ENCODE measurements at places on chromosomes 1 and 21.
A peak's percentile ranks its signal among the peaks of the same experiment; 100 is the strongest.

DNA sequence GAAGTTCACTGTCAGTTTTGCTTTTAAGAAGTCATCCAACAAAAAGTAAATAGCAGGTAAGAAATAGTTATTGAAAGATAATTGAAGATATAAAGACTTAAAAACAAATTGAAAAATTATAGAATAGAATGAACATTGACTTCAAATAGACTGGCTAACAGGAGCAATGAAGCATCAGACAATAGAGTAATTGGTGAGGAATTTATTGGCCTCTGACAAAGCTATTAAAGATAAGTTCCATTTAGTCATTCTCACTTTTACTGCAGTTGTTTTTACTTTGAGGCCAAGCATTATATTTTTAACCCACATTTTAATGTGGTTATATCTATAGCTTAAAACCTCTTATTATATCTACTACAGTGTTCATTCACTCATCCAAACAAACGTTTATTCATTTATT, 228.8 kb upstream of the ADGRL2 start:
- H3K4me3 ChIP-seq: no peak overlapping the region
- no peak overlapping the region for H3K27ac ChIP-seq
- no peaks in the 10 kb centered on the region for H3K36me3 ChIP-seq
- no peaks in the 10 kb centered on the region for H3K27me3 ChIP-seq
- no peak for DNase-seq

- H3K36me3 ChIP-seq: peaks cover 13% of the 10 kb centered on the region
- no peak overlapping the region for H3K4me3 ChIP-seq
- DNase-seq: peak; percentile 27
- H3K27me3 ChIP-seq: no peaks in the 10 kb centered on the region
Observed at GRCh38 chr1:205791568-205792180, 16.4 kb upstream of the RAB29 start.

- no peak overlapping the region for H3K4me3 ChIP-seq
- no peaks in the 10 kb centered on the region for H3K36me3 ChIP-seq
- no peaks in the 10 kb centered on the region for H3K4me1 ChIP-seq
Observed at GRCh38 chr21:40408561-40408960, 438.4 kb downstream of the DSCAM start.

GRCh38 chr1:24952413-24952841, 22.4 kb upstream of the RUNX3 start:
- H3K4me1 ChIP-seq: peaks cover 39% of the 10 kb centered on the region
- no peaks in the 10 kb centered on the region for H3K36me3 ChIP-seq
- no peak overlapping the region for H3K27ac ChIP-seq

GRCh38 chr1:243765676-243766075, 84.4 kb downstream of the AKT3 start:
- peaks cover 27% of the 10 kb centered on the region for H3K4me1 ChIP-seq
- no peaks in the 10 kb centered on the region for H3K36me3 ChIP-seq
- peak overlapping the region; percentile 32 for H3K27ac ChIP-seq
- no peak for DNase-seq
- H3K27me3 ChIP-seq: no peaks in the 10 kb centered on the region

DNA sequence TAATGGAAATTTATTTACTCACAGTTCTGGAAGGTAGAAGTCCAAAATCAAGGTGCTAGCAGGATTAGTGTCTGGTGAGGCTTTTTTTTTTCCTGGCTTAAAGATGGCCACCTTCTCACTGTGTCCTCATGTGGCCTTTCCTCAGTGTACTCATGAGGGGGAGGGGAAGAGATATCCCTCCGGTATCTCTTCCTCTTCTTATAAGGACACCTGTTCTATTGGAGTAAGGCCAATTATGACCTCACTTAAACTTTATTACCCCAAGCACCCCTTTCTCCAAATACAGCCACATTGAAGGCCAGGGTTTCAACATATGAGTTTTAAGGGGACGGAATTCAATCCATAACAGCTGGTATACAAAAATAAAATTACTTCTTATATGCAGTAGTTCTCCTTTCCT, 203.7 kb upstream of the C1orf87 start:
- no peak overlapping the region for H3K27ac ChIP-seq
- no peak for DNase-seq
- H3K4me3 ChIP-seq: no peak overlapping the region
- no peaks in the 10 kb centered on the region for H3K27me3 ChIP-seq
- H3K4me1 ChIP-seq: peaks cover 11% of the 10 kb centered on the region
- H3K36me3 ChIP-seq: no peaks in the 10 kb centered on the region

GRCh38 chr1:174191349-174191862, 32.1 kb downstream of the RABGAP1L start:
- peaks cover 24% of the 10 kb centered on the region for H3K4me1 ChIP-seq
- H3K27me3 ChIP-seq: no peaks in the 10 kb centered on the region
- H3K36me3 ChIP-seq: no peaks in the 10 kb centered on the region
- no peak overlapping the region for H3K4me3 ChIP-seq
- no peak for DNase-seq

- H3K27ac ChIP-seq: peak overlapping the region; percentile 94
- DNase-seq: peak; percentile 62
Observed at GRCh38 chr1:160768295-160768657, 27.7 kb upstream of the LY9 start.

DNA sequence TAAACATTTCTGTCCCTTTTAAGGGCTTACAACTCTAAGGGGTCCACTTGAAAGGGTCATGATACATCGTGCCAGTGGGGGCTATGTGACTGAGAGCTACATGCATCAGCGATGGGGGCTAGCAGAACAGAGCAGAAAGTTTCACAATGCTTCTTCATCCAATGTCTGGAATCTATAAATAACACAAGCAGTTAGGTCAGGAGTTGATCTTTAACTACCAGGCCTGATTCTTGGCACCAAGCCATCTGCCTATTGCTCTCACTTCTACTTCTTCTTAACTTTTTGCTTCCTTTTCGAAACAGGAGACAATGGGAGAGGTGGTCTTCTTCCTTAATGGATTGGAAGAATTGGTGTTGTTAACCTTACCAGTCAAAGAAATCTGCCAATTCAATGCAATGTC, 410.0 kb downstream of the TGFB2 start:
- no peak overlapping the region for H3K27ac ChIP-seq
- H3K4me3 ChIP-seq: no peak overlapping the region
- H3K4me1 ChIP-seq: no peaks in the 10 kb centered on the region
- H3K27me3 ChIP-seq: no peaks in the 10 kb centered on the region

- no peaks in the 10 kb centered on the region for H3K27me3 ChIP-seq
- H3K4me1 ChIP-seq: peaks cover 33% of the 10 kb centered on the region
- H3K4me3 ChIP-seq: no peak overlapping the region
- H3K27ac ChIP-seq: peak overlapping the region; percentile 41
Observed at GRCh38 chr1:116794371-116794770, 40.1 kb downstream of the CD2 start.

DNA sequence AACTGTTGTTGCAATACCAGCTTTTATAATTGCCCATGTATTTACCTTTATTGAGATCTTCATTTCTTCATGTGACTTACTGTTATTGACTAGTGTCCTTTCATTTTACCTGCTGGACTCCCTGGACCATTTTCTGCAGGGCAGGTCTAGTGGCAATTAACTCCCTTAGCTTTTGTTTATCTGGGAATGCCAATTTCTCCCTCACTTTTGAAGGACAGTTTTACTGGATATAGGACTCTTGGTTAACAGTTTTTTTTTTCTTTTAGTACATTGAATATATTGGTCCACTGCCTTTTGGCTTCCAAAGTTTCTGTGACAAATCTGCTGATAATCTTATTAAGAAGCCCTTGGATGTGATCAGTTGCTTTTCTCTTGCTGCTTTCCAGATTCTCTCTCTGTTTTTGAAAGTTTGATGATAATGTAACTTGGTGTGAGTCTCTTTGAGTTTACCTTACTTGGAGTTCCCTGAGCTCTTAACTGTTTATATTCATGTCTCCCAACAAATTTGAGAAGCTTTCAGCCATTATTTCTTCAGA, 56.9 kb downstream of the COL18A1 start:
- peaks cover 20% of the 10 kb centered on the region for H3K27me3 ChIP-seq
- no peaks in the 10 kb centered on the region for H3K4me1 ChIP-seq
- DNase-seq: no peak

DNA sequence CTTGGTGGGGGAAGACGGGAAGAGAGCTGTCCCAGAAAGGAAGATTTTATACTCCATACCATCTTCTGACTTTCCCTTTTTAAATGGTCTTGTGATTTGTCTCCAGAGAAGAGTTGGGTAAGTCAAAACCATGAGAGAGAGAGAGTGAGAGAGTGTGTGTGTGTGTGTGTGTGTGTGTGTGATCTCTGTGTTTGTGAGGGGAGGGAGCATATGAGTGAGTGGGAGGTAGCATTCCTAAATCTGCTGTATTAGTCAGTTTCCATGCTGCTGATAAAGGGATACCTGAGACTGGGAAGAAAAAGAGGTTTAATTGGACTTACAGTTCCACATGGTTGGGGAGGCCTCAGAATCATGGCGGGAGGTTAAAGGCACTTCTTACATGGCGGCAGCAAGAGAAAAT, 102.0 kb upstream of the VANGL1 start:
- H3K27me3 ChIP-seq: peaks cover 40% of the 10 kb centered on the region
- no peak for DNase-seq
- H3K27ac ChIP-seq: no peak overlapping the region
- H3K4me1 ChIP-seq: no peaks in the 10 kb centered on the region
- no peak overlapping the region for H3K4me3 ChIP-seq

- no peak overlapping the region for H3K27ac ChIP-seq
- H3K4me1 ChIP-seq: no peaks in the 10 kb centered on the region
- no peaks in the 10 kb centered on the region for H3K36me3 ChIP-seq
- no peak for DNase-seq
Observed at GRCh38 chr1:33897092-33897725, 33.3 kb downstream of the HMGB4 start.

DNA sequence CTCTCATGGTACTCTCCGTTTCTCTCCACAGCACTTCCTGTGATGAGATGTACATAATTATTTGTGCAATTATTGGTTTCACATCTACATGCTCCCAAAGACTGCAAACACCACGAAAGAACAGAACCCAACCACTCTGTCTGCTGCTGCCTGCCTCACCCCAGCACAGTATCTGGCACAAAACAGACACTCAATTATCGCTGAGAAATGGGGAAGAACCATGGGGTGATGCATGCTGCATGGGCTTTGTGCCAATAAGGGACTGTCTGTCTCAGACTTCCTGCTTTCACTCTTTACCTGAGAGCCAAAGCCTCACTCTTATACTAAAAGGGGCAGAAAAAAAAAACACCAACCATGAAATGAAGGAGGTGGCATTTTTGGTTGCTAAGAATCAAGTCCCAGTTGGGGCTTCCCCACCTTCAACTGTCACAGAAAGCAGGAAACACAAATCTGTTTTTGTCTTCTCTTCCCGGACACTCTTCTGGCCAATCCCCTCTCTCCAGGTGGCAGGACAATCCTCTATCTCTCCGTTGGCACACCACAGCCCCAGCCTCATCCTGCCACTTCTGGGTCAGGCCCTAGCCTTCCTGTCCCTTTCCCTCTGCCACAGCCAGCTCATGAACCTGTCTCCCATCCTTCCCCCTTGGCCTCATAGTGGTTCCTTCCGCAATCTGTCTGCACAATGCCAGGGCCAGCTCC, 82.0 kb downstream of the TGFBR3 start:
- H3K27ac ChIP-seq: peak overlapping the region; percentile 100
- H3K4me1 ChIP-seq: peaks cover 44% of the 10 kb centered on the region
- peak overlapping the region; percentile 85 for H3K4me3 ChIP-seq

DNA sequence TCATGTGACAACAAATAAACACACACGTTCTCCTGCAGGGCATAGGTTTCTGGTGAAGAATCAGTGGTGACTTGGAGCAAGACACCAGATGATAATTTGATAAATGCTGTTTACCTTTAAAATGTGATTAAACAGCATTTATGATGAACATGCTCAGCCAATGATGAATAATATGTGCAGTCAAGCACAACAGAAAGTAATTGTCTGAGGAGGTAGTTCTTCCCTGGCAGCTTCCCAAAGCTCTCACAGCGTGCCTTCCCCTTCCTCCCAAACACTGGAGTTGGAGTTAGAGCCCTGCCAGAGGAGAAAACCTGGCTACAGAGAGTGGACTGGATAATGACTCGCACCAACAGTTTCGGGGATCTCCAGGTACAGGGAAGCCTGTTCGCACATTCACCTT, 463.5 kb downstream of the SMYD3 start:
- H3K4me1 ChIP-seq: no peaks in the 10 kb centered on the region
- H3K4me3 ChIP-seq: no peak overlapping the region
- H3K27me3 ChIP-seq: no peaks in the 10 kb centered on the region
- H3K27ac ChIP-seq: no peak overlapping the region

- H3K4me1 ChIP-seq: no peaks in the 10 kb centered on the region
- no peak overlapping the region for H3K27ac ChIP-seq
- peak overlapping the region; percentile 84 for H3K4me3 ChIP-seq
- no peaks in the 10 kb centered on the region for H3K36me3 ChIP-seq
- peaks cover 7% of the 10 kb centered on the region for H3K27me3 ChIP-seq
Observed at GRCh38 chr1:1069056-1069710, 4.9 kb downstream of the RNF223 start.

- peaks cover 54% of the 10 kb centered on the region for H3K27me3 ChIP-seq
- no peaks in the 10 kb centered on the region for H3K36me3 ChIP-seq
- DNase-seq: no peak
- no peak overlapping the region for H3K27ac ChIP-seq
- no peaks in the 10 kb centered on the region for H3K4me1 ChIP-seq
- no peak overlapping the region for H3K4me3 ChIP-seq
Observed at GRCh38 chr1:53731779-53732305, 7.1 kb downstream of the GLIS1 start.

GRCh38 chr1:162605225-162605927, 26.9 kb upstream of the DDR2 start:
- H3K27me3 ChIP-seq: no peaks in the 10 kb centered on the region
- peaks cover 2% of the 10 kb centered on the region for H3K36me3 ChIP-seq
- DNase-seq: no peak
- no peak overlapping the region for H3K4me3 ChIP-seq
- H3K4me1 ChIP-seq: no peaks in the 10 kb centered on the region

DNA sequence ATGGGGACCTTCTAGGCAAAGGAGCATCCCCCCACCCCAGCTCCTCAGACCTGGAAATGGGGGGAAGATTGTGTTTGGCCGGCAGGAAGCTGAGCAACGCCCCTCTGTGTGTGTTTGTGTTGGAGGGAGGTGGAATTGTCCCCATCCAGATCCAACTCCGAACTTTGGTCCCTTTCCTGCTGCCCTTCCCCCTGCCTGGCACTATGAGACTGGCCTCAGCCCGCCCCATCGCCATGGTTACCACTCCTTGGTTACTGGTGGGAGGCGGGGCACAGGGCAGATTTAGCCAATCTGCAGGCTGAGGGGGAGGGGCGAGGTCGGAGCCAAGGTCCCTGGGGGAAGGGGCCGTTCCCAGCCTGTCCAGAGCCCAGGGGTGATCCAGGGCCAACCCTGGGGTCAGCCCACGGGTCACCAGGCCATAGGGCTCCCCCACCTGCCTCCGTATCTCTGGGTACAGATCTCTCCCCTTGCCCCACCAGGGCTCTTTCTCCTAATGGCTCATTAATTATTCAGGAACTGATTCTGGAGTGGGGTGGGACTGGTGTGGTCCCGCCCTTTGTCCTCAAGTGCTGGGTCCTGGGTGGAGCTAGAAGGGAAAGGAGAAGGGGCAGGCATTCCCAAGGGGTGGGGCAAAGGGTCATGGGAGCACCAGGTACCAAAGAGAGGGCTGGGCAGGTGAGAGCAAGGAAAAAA, 15.2 kb downstream of the PTPRF start:
- peaks cover 2% of the 10 kb centered on the region for H3K36me3 ChIP-seq
- peaks cover 18% of the 10 kb centered on the region for H3K27me3 ChIP-seq
- H3K4me3 ChIP-seq: no peak overlapping the region

All from T-helper 17 cell (primary cell).